ENCODE measurements at places on chromosomes 1 and 21.

- DNase-seq, result peak; percentile 6
These were observed 112.1 kb downstream of the HLCS start for GRCh38 chr21:36854391-36854790.

- no peak for DNase-seq
These were observed 50.4 kb upstream of the FMOD start for GRCh38 chr1:203401199-203401877.

- no peak for DNase-seq
These were observed 1.5 kb upstream of the TTC24 start for GRCh38 chr1:156578055-156578454.

- no peak for DNase-seq
These were observed 4.9 kb downstream of the PLEKHN1 start for GRCh38 chr1:970973-971730.

GRCh38 chr1:104648269-104648691 is 898.6 kb downstream of the AMY1C start:
- DNase-seq, result peak; percentile 10

DNA sequence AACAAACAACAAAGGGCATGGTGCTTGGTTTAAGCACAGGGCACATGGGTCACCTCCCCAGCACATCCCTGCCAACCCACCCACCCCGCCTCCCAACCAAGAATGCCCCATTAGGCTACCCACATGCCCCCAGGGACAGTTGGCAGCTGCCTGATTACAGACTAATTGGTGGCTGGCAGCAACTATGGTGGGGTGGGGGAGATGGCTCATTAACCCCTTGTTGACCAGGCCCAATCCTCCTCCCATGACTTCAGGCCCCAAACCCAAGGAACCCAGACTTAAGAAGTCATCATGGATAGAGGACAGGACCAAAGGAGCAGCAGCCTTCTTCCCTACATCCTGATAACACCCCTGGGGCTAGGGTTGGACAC is 1.3 kb downstream of the RIMS3 start:
- no peak for DNase-seq

- no peak for DNase-seq
These were observed 97.4 kb downstream of the GIPC2 start for GRCh38 chr1:78143152-78143551.

GRCh38 chr1:83499998-83500397 is 498.9 kb downstream of the TTLL7 start:
- DNase-seq, result no peak

DNA sequence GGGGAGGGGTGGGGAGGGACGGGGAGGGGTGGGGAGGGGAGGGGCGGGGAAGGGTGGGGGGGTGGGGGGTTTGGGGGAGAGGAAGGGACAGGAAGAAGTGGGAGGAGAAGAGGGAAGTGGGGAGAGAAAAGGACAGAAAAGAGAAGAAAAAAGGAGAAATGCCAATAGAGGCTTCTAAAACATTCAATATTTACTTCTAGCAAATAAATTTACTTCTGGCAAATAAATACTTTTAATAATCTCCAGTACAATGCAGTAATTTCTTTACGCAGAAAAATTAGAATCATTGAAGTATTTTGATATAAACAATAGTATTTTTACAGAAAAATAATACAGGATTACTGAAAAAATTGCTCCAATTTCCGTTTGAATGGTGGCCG is 9.4 kb upstream of the GPR161 start:
- DNase-seq, result no peak

- DNase-seq, result no peak
These were observed 582.4 kb downstream of the LTN1 start for GRCh38 chr21:28410256-28410655.

- no peak for DNase-seq
These were observed 4.7 kb downstream of the RAB29 start for GRCh38 chr1:205770618-205771017.

DNA sequence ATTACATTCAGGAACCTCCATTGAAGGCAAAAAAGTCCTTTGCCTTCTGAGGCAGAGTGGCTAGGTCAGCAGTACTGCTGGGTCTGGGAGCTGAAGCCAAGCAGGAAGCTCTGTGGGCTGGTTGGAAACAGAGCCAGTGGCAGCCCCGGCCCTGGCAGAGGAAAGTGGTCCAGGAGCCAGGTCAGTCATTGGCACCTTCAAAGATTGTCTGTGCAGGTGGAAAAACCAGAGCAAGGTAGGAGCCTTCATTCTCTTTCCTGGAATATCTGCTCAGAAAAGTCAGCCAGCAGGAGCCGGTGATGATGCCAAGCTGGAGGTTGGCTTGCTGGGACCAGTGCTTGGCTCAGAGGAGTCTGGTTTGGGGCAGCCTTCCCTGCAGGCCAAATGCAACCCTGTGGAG is 12.5 kb upstream of the DISP3 start:
- DNase-seq, result no peak

DNA sequence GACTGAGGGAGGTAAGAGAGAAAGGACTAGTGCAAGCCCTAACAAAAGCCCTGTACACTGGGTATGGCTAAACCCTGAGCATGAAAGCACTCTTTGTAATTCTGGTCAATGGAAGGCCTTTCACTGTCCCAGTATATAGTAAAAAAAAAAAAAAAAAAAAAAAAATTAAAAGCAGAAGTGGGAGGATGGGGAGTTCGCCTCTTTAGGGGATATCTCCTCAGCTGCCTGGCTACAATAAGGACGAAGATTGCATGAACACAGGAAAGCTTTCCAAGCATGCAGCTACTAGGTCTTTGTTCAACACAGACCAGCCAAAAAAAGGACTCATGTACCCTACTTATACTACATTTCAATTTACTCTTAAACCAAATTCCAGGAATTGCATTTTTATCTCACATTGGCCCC is 59.1 kb downstream of the EIF4G3 start:
- peak; percentile 87 for DNase-seq

DNA sequence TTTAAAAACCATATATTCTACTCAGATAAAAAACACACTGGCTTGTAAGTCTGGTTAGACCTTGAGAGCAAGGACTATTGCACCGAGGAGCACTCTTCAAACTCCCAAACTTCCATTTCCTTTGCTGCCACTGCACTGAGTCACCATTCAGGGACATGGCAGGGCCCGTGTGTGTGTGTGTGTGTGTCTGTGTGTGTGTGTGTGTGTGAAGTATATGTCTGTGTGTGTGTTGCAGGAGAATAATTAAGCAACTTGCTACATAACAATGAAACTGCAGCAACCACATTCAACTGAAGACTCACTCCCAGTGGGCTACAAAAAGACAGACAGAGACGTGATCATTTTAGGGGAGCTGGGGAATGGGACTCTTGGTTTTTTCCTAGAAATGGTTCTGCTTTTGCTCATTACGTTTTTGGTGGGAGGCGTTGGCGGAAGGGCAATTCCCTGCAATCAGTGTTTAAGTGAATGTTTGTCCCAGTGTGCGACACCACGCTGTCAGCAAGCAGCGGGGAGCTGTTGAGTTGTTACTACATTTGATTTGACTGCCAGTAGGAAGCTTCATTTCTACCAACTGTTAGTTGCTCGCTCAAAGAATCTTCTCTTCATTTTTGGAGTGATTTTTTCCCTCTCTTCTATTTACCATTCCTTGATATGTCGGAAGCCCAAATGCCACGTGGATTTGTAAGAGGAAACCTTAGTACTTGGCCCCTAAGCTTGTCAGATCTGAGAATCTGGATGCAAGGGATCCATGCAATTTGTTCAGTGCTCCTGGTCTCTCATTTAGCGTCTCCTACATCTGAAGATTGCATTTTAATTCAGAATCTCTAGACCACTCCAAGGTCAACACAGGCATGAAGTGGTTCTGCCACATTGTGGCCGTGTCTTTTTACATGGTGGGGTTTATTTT is 36.1 kb downstream of the ESRRG start:
- DNase-seq, result no peak

- DNase-seq, result peak; percentile 8
These were observed 1.0 kb downstream of the ZNF687 start for GRCh38 chr1:151282883-151283725.

DNA sequence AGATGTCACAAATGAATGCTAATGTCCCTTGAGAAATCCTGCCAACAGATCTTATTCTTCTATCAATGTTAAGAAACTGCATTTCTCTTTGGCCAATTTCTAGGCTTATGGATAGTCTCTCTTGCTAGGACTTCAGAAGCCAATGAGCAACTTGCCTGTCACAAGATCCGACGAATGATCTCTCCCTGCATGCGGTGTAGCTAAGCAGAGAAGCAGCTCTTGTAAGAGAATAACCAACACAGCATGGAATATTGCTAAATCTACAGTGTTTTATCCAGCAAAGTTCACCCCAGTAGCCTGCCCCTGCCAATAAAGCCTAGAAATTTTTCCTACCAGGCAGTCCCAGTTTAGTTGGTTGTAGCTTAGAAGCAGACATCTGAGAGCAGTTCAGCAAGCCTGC is 2.1 kb upstream of the SLC44A5 start:
- DNase-seq, result no peak

- no peak for DNase-seq
These were observed 11.3 kb downstream of the CRABP2 start for GRCh38 chr1:156693848-156694689.

- DNase-seq, result no peak
These were observed 42.2 kb upstream of the ATP1A1 start for GRCh38 chr1:116330846-116331245.

GRCh38 chr1:178510155-178510554 is 2.8 kb upstream of the TEX35 start:
- DNase-seq, result no peak

DNA sequence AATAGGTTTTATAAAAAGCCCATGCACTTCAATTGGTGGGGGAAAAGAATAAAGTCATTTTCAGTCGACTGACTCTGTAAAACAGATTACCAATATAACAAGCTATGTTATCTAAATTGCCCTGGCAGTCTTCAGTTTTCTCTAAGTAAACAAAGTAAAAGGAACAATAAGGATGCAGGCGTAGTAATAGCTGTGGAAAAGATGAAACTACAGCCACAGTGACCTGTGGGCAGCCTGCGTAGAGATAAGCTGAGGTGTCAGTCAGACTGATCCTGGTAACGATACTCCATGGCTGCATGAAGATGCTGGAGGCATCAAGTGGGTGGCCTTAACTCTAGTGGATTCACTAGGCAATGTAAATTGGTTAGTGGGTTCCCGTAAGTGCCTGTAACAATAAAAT is 29.3 kb downstream of the CLCC1 start:
- DNase-seq, result no peak

GRCh38 chr1:39370602-39371001 is 120.8 kb upstream of the BMP8A start:
- DNase-seq, result no peak

- DNase-seq, result no peak
These were observed 21.9 kb upstream of the EPS8L3 start for GRCh38 chr1:109785446-109786111.

DNA sequence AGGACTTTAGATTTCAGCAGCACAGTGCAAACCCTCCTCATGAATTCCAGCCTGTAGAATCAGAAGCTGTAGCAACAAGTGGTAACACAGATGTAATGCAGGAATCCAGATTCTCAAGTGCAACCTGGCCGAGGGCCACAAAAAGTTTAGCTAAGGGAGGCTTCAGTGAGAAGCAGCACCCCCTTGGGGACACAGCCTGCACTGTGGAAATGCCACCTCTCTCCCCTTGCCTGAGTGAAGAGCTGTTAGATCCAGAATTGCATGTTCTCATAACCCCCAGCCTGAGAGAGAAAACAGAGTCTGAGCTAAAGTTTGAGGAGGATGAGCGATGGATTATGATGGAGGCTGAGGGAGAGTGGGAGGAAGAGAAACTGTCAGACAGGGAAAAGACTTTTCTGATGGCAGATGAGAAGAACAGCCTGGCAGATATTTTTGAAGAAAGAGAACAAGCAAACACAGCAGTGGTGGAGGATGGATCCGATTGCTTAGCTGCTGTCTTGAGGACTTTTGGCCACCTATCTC is 80.5 kb upstream of the BMP8A start:
- peak; percentile 35 for DNase-seq

DNA sequence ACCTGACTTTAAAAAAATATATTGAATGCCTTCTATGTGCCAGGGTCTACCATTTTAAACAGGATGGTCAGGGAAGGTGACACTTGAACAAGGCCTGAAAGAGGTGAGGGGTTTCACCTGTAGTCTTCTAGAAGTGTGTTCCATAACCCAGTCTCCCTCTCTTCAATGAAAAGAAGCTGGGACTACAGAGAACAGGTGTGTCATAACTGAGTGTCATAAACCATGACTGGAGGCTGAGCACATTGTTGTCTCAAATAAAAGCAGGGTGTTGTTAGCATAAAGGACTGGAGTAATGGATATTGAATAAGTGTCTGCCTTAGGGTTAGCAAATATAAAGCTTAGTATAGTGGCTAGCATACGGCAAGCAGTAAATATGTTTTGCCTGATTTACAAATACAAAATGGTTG is 65.4 kb downstream of the SYDE2 start:
- no peak for DNase-seq

- DNase-seq, result no peak
These were observed 4.0 kb downstream of the ENO1 start for GRCh38 chr1:8874230-8875201.

- peak; percentile 90 for DNase-seq
These were observed 29.3 kb downstream of the AK2 start for GRCh38 chr1:33007190-33008050.

GRCh38 chr1:158259117-158259516 is 4.9 kb downstream of the CD1A start:
- DNase-seq, result no peak

DNA sequence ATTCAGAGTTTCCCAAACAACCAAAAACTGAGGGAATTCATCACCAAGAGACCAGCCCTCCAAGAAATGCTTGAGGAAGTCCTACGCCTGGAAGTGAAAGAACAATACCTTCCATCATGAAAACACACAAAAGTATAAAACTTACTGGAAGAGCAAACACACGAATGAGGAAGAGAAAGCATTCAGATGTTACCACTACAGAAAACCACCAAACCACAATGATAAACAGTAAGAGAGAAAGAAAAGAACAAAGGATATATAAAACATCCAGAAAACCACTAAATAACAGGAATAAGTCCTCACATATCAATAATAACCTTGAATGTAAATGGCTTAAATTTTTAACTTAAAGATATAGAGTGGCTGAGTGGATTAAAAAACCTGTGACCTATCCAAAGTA is 58.5 kb upstream of the BCL10 start:
- DNase-seq, result no peak

DNA sequence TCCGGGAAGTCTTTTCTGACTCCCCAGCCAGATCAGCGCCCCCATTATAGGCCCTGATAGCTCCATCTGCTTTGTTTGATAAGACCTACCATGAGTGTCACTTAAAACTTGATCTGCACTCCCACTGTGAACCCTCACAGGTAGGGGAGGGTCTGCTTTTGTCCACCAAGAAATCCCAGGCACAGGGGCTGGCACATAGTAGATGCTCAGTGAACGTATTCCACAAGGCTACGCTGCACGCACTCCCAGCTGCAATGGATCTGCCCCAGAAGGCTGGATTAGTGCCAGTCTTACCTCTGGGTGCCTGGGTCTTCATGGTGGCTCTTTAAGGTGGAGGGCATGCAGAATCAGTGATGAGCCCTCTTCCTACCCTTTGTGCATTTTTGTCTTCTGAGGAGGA is 447.1 kb downstream of the PTPRU start:
- no peak for DNase-seq

GRCh38 chr1:23577056-23578004 is 18.0 kb upstream of the ID3 start:
- DNase-seq, result peak; percentile 48
